ENCODE measurements at places on chromosomes 11 and 22.

- no peak for DNase-seq
These were observed 24.9 kb downstream of the WNT11 start for GRCh38 chr11:76181371-76181770.

- DNase-seq, result no peak
These were observed 85.5 kb downstream of the AMBRA1 start for GRCh38 chr11:46508360-46508759.

GRCh38 chr22:47044722-47045535, 282.5 kb downstream of the TBC1D22A start:
- DNase-seq, result no peak

GRCh38 chr11:122659676-122660554, 4.4 kb downstream of the UBASH3B start:
- DNase-seq, result no peak

DNA sequence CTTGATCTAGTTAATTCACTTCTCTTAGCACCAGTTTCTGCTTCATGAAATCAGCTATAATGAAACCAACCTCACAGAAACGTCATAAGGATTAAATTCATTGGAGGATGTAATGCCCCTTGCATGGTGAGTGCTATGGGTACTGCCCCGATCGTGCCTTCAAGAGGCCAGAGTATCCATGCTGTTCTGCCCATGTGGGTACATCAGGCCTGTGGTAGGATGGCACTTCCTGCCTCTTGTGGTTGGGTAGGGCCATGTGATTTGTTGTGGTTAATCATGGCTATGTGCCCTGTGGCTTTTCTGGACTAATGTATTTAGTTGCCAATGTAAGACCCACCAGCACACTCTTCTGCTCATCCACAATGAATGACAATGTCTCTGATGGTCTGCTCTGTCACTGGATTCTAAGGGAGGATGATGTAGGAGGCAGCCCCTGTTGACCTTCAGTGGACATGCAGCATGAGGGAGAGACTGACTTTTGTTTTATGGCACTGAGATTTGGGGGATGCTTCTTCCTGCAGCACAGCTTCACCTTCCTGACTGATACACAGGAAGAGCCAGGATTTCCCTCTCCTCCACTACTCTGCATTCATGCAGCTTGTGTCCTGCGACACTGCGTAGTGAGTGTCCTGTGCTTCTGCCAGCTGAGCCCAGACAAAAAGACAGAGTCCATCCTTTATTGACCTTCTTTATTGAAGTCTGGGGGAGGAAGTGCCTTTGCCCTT, 66.2 kb downstream of the DHCR7 start:
- DNase-seq, result no peak

DNA sequence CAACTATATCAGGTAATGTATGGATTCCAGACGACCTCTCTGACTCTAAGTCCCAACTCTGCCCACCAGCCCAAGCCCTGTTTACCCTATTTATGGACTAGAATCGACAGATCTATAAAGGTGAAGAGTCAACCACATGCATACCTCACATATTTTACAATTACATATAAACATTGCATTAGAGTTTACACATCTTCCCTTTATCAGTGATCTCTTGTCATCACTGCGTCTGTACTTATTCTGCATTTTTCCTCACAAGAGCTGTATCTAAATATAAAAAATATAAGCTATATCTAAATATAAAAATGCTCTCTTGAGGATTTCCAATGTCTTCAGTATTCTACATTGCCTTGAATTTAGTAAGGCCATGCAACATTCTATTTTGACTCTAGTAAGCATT, 8.5 kb downstream of the FIBIN start:
- DNase-seq, result no peak

DNA sequence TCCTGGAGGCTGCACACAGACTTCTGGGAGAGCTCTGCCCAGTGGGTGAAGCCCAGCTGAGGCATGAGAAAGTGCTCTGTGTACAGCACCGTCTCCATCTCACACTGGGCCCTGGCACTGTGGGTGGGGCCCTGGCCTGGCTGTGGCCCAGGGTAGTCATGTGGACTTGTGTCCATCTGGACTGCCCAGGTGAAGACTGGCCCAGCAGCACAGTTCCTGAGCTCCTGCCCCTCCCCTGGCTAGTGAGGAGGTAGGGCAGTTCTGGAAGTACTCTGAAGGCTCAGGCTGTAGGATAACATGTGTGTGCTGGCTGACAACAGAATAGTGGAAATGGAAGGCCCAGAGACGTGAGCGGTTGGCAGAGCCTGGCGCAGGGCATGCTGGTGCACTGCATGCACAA, 35.4 kb downstream of the RSPH14 start:
- DNase-seq, result no peak

DNA sequence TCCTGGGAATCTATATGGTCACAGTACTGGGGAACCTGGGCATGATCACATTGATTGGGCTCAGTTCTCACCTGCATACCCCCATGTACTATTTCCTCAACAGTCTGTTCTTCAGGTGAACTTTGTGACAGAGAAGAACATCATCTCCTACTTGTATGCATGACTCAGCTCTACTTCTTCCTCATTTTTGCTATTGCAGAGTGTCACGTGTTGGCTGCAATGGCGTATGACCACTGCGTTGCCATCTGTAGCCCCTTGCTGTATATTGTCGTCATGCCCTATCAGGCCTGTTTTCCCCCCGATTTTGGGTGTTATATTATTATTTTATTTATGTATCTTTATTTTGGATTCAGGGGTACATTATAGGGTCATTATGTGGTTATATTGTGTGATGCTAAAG, 2.4 kb upstream of the OR8G1 start:
- no peak for DNase-seq

GRCh38 chr11:127035824-127036223, 35.3 kb upstream of the KIRREL3 start:
- DNase-seq, result no peak

DNA sequence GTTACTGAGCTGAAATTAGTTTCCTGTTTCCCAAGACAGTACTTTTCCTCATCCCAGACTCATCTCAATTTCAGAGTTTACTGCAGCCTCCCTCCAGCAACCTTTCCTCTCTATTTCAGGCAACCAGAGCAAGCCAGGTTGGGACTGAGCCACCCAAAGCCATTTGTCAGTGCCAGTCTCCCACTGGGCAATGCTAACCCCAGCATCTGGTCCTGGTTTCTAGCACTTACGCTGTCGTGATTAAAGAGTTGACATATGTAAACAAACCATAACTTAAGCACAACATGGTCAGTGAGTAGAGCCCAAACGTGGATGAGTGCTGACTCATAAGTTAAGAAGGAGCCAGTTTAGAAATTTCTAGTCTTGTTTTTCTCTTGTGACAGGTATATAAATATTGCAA, 119.6 kb upstream of the BLID start:
- no peak for DNase-seq

GRCh38 chr11:69510471-69511357, 29.3 kb downstream of the LINC01488 start:
- DNase-seq, result no peak

DNA sequence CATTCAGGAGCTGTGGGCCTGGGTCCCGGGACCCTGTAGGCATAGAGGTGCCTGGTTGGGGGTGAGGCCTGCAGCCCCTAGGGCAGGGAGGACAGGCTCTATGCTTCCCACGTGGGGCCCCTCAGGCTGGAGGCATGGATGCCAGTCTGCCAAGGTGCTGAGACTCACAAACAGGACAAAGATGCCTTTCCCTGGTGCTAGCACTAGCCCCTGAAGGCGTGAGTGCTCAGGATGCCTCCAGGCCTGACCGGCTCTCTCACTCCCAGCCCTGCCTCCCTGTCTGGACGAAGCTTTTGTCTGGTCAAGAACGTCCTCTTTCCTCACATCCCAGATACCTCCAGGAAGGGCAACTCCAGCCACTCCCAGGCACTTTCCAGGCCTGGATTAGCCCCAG, 2.1 kb downstream of the CDC42BPG start:
- no peak for DNase-seq

GRCh38 chr22:46626356-46626755, 6.2 kb downstream of the GRAMD4 start:
- DNase-seq, result no peak

DNA sequence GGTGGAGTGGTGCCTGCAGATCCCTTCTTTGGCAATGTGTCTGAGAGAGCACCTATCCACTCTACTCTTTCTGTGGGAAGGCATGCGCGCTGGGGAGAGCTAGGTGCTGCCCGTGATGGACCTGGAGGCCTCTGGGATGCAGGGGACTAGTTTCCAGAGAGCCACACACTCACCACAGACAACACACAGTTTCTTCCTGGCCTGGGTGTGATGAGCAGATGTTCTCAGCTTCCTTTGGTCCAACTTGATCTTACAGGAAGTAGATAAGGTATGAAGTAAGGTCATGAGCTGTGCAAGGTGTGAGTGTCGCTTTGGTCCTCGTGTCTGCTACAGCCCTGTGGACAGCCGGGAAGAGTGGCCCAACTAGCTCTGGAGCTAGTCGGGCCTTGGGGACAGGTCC, 27.3 kb upstream of the SUSD2 start:
- no peak for DNase-seq

DNA sequence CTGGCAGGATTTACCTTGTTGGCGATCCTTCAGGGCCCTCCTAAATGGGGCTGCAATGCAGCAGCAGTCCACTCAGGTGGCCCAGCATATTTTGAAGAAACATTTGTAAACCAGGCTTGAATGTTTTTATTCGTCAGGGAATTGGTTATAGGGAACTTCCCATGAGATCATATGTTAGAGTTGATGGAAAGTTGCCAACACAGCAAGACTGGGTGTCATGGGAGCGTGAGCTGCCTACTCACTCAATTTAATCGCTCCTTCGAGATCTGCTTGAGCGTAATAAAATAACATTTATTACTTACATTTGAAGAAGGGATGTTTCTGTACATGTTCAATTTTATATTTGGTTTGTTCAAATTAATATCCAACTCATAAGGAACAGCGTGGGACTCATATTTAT, 19.4 kb downstream of the OR2AT4 start:
- DNase-seq, result no peak

DNA sequence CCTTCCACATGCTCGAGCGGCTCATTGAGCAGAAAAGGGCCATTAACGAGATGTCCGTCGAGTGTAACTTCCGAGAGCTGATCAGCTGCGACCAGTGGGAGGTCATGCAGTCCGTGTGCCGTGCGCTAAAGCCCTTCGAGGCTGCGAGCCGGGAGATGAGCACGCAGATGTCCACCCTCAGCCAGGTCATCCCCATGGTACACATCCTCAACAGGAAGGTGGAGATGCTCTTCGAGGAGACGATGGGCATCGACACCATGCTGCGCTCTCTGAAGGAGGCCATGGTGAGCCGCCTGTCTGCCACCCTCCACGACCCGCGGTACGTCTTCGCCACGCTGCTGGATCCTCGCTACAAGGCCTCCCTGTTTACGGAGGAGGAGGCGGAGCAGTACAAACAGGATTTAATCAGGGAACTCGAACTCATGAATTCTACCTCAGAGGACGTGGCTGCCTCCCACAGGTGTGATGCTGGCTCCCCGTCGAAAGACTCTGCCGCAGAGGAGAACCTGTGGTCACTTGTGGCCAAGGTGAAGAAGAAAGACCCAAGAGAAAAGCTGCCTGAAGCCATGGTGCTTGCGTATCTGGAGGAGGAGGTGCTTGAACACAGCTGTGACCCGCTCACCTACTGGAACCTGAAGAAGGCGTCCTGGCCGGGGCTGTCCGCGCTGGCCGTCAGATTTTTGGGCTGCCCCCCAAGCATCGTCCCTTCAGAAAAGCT, 31.7 kb downstream of the ALG12 start:
- DNase-seq, result no peak

GRCh38 chr11:76655501-76656049, 15.0 kb downstream of the LRRC32 start:
- no peak for DNase-seq

DNA sequence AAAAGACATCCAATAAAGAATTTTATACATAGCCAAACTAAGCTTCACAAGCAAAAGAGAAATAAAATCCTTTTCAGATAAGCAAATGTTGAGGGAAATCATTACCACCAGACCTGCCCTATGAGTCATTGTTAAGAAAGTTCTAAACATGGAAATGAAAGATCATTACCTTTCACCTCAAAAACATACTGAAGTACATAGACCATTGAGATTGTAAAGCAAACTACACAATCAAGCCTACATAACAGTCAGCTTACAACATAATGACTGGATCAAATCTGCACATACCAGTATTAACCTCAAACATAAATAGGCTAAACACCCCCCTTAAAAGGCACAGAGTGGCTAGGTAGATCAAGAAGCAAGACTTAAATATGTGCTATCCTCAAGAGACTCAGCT, 501.0 kb upstream of the LUZP2 start:
- no peak for DNase-seq

- no peak for DNase-seq
These were observed 93.2 kb upstream of the APOA1 start for GRCh38 chr11:116930586-116930985.

DNA sequence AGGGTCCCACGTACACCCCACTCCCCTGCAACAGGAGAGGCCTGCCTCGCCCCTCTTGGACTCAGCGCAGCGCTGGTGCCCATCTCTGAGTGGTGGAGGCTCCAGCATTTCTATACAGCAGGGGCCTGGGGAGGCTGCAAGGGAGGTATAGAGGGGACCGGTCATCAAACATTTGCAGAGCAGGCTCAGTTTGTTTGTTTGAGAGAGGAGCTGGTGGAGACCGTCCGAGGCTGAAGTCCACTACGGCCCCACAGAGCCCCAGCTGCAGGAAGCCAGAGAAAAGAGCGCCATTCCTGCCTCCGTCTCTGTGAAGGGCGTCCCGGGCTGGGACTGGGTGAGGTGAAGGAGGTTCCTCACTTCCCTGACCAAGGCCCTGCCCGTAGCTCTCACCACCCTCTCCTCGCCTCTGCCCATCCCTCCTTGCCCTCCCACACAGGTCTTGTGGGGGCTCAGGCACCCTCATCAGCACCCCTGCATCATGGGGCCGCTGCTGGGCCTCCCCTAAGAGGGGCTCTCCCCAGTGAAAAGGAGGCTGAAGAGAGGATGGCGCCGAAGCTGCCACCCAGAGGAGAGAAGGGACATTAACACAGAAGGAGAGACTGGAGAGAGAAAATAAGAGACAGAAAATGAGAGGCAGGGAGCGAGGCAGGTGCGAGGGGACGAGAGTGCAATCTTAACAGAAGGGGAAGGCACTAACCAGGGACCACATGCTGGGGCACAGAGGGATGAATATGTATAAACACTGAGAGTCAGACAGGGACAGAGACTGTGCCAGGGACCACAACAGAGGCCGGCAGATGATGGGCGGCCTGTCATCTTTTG, 24.5 kb downstream of the RPUSD4 start:
- DNase-seq, result no peak

DNA sequence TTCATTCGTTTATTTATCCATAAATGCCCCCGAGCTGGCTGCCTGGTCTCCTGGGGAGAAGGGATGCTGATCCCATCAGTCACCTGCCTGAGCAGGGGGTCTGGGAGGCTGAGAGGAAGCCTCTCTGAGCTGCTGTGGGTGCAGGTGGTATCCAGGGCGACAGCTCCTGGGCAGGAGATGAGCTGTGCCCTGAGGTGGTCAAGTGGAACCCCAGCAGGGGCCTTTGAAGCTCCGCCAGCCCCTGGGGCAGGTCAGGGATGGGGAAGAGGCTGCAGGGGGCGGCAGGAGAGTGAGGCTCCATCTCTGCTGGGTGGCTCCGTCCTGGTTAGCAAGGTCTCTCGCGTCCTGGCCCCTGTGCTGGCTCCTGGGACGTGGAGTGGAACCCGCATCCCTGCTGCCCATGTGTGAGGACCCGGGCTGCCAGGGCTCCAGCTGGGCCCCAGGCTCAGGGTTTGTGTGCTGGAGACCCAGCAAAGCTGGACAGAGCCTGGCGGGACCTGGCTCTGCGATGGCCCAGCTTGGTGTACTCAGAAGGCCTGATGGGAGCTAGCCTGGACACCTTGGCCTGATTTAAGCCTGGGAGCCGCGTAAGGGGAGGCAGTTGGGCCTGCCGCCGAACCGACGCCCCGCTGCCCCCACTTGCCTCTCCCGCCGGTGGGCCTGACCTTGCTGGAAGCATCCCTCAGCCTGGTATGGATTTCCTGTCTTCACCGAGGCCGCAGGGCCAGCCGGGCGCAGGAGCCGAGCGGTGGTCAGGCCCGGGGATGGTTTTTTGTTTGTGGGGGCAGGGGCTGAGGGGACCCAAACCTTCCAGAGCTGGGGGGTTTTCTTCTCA, 44.5 kb downstream of the RTN4R start:
- no peak for DNase-seq
